ENCODE measurements at places on chromosomes 16 and 17.

DNA sequence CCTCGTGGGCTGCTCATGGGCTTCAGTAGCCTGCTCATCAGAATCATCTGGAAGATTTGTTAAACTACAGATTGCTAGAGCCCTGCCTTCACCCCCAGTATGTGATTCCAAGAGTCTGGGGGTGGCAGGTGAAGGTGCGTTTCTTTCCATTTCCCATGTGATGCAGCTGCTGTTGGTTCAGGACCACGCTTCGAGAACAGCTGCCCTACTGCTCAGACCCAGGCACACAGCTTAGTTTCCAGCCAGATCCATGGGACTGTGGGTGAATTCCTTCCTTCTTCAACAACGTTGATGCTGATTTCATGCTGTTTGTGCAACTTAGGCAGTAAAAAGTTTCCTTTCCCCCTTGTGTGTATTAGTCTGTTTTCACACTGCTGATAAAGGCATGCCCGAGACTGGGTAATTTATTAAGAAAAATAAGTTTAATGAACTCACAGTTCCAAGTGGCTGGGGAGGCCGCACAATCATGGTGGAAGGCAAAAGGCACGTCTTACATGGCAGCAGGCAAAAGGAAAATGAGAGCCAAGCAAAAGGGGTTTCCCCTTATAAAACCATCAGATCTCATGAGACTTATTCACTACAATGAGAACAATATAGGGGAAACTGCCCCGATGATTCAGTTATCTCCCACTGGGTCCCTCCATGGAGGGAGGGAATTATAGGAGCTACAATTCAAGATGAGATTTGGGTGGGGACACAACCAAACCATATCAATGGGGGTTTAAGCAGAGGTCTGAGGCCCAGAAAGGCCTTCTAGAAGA is 159.2 kb downstream of the XYLT1 start:
- no peak for DNase-seq
- H3K27ac ChIP-seq: no peak overlapping the region

DNA sequence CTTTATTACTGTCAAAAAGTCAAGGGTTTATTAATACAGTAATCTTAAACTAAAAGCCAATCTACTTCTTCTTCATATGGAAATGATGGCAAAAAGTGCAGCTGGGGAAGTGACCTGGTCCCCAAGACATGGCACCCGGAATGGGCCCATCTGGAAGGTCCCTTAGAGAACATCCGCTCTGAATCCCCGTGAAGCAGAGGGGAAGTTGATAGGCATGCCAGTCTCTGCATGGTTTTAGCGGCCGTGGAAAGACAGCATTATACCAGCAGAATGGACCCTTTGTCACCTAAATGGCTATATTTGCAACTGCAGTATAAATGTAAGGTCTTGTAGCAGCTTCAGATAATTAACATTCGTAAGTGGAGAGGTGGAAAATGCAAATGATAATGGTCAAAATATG is 32.4 kb downstream of the COTL1 start:
- DNase-seq: no peak
- 0 out of 2 replicates have a peak, but pooled peaks cover 3% of the 10 kb centered on the region for H3K27me3 ChIP-seq
- H3K27ac ChIP-seq: peak overlapping the region; percentile 21
- no peak overlapping the region for H3K4me3 ChIP-seq

DNA sequence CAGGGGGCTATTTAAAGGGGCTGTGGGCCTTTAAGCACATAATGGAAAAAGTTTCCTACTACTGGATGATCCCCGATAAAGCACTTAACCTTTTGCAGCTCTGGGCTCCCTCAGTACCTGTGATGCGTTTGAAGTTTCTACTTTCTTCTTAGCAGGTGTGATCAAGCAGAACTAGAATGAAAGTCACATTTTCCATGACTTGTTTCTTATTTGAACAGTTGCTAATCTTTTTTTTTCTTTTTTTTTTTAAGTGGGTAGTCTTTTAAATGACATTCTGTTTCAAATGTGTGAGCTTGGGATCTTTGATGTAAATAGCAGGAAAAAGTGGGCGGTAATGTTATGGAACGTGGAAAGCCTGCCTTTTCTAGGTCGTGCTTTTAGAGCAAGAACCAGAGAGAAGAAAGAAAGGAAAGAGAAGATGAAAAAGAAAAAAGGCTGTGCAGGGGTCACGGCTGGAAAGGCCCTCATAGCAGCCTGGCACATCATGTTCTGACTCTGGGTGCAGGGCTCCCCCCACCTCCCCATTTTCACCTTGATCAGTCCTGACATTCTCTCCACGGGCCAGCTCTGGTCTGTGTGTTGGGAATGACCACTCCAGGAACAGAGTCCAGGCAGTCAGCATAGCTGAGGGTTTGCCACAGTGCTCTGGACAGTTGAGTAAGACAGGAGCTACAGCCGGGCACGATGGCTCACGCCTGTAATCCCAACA is 150.6 kb downstream of the CLEC16A start:
- H3K27me3 ChIP-seq: no peaks in the 10 kb centered on the region
- no peaks in the 10 kb centered on the region for H3K36me3 ChIP-seq
- H3K4me1 ChIP-seq: peaks cover 54% of the 10 kb centered on the region
- H3K4me3 ChIP-seq: peak overlapping the region; percentile 3
- H3K27ac ChIP-seq: peak overlapping the region; percentile 25

DNA sequence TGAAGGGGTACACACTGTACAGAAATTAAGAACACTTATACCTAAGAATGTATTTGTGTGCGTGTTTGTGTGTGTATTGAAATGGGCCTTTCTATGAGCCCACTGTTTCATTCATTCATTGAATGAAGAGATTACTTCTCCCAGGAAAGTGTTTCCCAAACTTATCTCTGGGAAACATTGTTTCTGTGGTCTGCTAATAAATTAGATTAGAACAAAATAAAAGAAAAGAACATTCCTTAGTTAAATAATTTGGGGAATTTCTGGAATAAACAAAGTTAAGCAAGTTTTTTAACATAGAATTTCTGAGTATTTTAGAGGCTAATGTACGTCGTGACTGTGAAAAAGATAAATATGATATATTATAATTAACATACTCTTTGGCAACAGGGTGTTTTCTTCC is 402.4 kb upstream of the CDH11 start:
- H3K27me3 ChIP-seq: peaks cover 4% of the 10 kb centered on the region
- H3K4me1 ChIP-seq: peaks cover 10% of the 10 kb centered on the region
- H3K36me3 ChIP-seq: peaks cover 10% of the 10 kb centered on the region

DNA sequence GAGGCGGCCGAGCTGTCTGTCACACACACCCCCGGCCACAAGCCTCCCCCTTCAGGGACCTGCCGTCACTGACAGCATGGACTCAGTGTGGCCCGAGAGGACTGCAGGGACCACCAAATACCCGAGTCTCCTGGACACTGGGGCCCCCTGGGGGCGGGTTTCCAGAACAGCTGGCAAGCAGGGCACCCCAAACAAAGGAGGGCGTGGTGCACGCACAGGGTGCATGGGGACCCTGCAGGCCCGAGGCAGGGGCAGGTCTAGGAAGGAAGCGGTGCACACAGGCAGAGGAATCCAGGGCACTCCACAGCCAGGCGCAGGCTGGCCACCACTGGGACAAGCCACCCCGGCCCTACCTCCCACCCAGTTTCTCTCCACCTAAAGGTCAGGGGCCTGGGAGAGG is 28.7 kb upstream of the ENPP7 start:
- no peak overlapping the region for H3K27ac ChIP-seq
- H3K4me1 ChIP-seq: no peaks in the 10 kb centered on the region
- peaks cover 14% of the 10 kb centered on the region for H3K27me3 ChIP-seq
- no peak for DNase-seq
- H3K36me3 ChIP-seq: no peaks in the 10 kb centered on the region

DNA sequence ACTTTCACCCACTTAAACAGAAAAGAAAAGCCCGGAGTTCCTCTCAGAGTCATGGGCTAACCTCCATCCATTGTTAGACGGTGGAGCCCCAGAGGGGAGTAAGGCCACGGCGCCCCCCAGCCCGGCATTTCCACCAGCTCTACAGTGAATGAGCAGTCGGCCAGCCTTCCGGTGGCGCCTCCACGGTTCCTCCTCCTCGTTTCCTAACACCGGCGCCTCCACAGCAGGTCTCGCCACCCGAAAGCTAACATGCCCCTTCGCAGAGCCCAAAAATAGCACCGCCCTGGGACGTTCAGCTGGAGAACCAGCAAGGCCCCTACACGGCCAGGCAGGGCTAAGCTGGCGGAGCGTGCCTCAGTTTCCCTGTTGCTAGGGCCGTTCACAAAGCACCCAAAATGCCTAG is 858 bp downstream of the MMD start:
- H3K4me3 ChIP-seq: peak overlapping the region; percentile 81
- no peak overlapping the region for H3K27ac ChIP-seq
- H3K4me1 ChIP-seq: 0 out of 2 replicates have a peak, but pooled peaks cover 5% of the 10 kb centered on the region
- peaks cover 7% of the 10 kb centered on the region for H3K27me3 ChIP-seq
- H3K36me3 ChIP-seq: no peaks in the 10 kb centered on the region

DNA sequence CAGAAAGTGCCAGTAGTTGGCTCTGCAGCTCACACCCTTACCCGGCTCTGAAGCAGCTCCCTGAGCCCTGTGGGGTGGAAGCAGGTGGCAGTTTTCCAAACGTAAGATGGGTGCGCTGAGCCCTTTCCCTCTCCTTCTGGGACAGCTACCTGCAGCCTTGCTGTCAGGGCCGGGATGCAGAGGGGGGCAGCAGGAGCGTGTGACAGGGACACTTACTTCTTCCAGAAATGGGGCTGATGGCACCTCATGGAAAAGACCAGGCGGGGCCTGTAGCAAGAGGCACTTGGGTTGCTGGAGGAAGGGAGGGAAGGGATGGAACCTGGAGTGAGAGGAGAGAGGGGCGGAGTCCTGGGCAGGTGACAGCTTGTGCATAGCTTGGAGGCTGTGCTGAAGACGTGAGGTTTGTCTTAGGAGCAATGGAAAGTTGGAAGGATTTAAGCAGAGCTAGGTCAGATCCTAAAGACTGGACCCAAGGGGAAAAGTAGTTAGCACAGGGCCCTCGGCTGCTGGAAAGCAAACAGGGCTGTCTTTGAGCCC is 216.8 kb upstream of the RPL38 start:
- no peak overlapping the region for H3K4me3 ChIP-seq
- DNase-seq: no peak
- no peak overlapping the region for H3K27ac ChIP-seq
- H3K4me1 ChIP-seq: no peaks in the 10 kb centered on the region
- no peaks in the 10 kb centered on the region for H3K27me3 ChIP-seq

DNA sequence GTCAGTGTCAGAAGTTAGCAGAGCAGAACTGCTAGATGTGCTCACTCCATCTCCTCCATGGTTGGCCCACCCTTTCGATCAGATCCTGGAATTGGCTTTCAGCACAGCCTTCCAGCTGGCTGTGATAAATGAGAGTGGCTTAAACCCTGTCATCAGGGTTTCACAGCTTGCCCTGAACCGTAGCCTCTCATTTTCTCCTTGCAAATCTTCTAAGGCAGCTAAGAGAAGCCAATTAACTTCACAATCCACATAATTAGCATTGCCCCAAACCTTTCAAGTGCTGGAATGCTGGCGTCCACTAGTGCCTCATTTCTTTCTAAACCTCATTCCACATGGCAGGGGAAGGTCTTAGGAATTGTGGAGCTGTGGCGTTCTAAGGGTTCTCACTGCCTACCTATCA is 21.7 kb downstream of the MILR1 start:
- H3K4me1 ChIP-seq: peaks cover 15% of the 10 kb centered on the region
- H3K27me3 ChIP-seq: peaks cover 5% of the 10 kb centered on the region
- no peak overlapping the region for H3K27ac ChIP-seq
- DNase-seq: no peak
- no peaks in the 10 kb centered on the region for H3K36me3 ChIP-seq
- no peak overlapping the region for H3K4me3 ChIP-seq

DNA sequence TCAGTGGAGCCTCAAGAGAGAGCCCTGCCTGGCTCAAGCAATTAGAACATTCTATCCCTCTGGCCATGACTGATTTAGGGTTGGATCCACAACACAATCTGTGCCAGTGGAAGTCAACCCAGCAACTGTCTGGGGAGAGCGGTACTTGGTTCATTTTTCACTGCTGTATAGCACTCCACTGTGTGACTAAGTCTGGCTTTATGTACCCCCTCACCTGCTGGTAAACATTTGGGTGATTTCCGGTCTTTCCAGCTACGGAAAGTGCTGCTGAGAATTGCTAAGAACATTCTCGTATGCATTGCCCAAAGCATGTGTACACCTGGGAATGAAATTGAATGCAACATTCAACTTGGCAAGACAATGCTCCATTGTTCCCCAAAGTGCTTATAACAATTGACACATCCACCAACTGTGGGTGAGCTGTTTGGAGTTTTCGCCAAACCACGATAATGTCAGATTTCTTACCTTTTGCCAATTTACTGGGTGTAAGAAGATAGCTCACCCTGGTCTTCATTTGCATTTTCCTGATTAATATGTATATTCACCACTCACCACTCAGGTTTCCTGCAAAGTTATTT is 63.5 kb upstream of the MED9 start:
- H3K27me3 ChIP-seq: peaks cover 5% of the 10 kb centered on the region
- H3K36me3 ChIP-seq: no peaks in the 10 kb centered on the region
- H3K4me3 ChIP-seq: no peak overlapping the region
- DNase-seq: no peak

GRCh38 chr16:16062023-16062937 is 112.9 kb downstream of the ABCC1 start:
- peak overlapping the region; percentile 42 for H3K27ac ChIP-seq
- H3K27me3 ChIP-seq: peaks cover 2% of the 10 kb centered on the region
- DNase-seq: no peak
- 0 out of 2 replicates have a peak, but pooled peaks cover 5% of the 10 kb centered on the region for H3K4me1 ChIP-seq

DNA sequence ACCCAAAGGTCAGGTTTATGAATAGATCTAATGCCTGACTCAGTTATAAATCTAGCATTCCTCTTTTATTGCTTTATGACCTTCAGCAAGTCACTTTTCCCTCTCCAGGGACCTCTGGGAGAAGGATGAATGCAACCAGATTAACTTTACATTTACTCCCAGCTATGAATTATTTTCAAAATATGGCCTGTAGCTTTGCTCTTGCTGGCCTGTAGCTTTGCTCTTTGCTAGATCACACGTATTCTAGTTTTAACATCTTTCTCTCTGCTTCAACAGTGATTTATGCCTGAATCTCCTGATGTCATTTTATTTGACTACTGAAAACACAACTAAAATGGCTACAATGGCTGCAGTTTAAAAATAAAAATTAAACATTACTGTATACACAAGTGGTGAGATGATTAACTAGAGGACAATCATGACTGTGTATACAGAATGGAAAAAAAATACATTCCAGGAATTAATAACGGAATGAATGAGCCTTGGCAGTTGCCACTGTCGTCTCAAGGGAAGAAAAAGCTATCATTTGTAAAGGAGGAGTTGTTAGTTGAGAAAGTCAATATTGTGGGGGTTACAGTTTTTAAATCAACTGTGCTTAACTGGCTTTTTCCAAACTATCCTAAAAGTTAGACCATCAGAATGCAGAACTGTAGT is 434.5 kb upstream of the GOT2 start:
- no peak for DNase-seq
- H3K4me1 ChIP-seq: no peaks in the 10 kb centered on the region
- no peak overlapping the region for H3K27ac ChIP-seq
- H3K4me3 ChIP-seq: no peak overlapping the region
- no peaks in the 10 kb centered on the region for H3K36me3 ChIP-seq

GRCh38 chr17:80859002-80859941 is 132.4 kb upstream of the CHMP6 start:
- H3K4me1 ChIP-seq: peaks cover 63% of the 10 kb centered on the region
- DNase-seq: peak; percentile 94
- peaks cover 4% of the 10 kb centered on the region for H3K27me3 ChIP-seq
- H3K4me3 ChIP-seq: peak overlapping the region; percentile 63
- H3K27ac ChIP-seq: peak overlapping the region; percentile 97

GRCh38 chr16:9297437-9298113 is 206.1 kb downstream of the HAPSTR1 start:
- H3K27me3 ChIP-seq: no peaks in the 10 kb centered on the region
- no peak overlapping the region for H3K4me3 ChIP-seq
- DNase-seq: no peak
- H3K4me1 ChIP-seq: no peaks in the 10 kb centered on the region
